ENCODE measurements at places on chromosomes 7 and 10. TPM values are rescaled to one million over a fixed set of nuclear protein-coding genes. Genes with fewer than 3 reads are reported as not detected.

The MTG1 gene
- 25.1 TPM for total RNA-seq

The RNLS gene
- 20.8 TPM for total RNA-seq

The CRYGN gene
- 0.16 TPM for total RNA-seq

The ZCCHC24 gene
- total RNA-seq: 101 TPM

The SEC23IP gene
- 41.2 TPM for total RNA-seq

The MYO1G gene
- total RNA-seq: 0.12 TPM

The ANKRD30A gene
- total RNA-seq: not detected

The CLEC2L gene
- not detected for total RNA-seq

The ARHGAP22 gene
- total RNA-seq: 55.5 TPM

The DYDC1 gene
- total RNA-seq: not detected

The LEP gene
- 4.1 TPM for total RNA-seq

The PLPP4 gene
- 2.1 TPM for total RNA-seq

Data from hair follicle dermal papilla cell (primary cell).